ENCODE measurements at places on chromosomes 5 and 9.

- DNase-seq = no peak
Measured at GRCh38 chr5:170497311-170498038, 6.3 kb upstream of the KCNIP1 start.

DNA sequence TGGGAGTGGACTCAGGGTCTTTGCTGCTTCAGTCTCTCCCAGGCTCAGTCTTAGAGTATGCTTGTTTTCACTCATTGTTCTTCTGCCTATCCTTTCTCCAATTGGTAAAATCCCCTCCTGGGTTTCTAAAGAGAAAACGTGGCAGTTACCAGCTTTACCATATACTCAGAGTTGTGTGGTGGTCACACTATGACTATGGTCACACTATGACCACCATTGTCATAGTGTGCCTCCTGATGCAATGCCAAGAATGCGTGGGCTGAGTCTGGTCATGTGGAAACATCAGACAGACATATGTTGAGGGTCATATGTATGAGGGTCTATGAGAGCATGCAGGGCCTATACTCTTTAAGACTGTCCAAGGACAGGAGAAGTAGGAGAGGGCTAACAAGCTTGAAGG, 326.5 kb upstream of the PRR16 start:
- DNase-seq = no peak

DNA sequence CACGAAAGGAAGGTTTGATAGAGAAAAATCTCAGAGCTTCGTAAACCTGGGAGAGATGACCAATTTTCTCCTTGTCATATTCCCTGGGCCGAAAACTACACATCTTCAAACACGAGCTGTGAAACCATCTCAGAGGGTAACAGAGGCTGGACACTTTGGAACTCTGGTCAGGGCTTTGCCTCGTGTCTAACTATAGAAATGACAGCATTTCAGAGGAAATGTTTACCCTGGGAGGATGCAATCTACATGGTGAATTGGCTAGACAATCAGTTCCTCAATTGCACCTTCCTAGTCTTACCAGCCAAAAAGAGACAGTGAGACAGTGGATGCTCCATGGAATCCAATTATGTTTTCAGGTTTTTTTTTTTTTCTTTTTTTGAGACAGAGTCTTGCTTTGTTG, 108.6 kb upstream of the PPP1R2B start:
- DNase-seq = no peak

- DNase-seq = no peak
Measured at GRCh38 chr9:74220327-74220726, 276.8 kb upstream of the RORB start.

DNA sequence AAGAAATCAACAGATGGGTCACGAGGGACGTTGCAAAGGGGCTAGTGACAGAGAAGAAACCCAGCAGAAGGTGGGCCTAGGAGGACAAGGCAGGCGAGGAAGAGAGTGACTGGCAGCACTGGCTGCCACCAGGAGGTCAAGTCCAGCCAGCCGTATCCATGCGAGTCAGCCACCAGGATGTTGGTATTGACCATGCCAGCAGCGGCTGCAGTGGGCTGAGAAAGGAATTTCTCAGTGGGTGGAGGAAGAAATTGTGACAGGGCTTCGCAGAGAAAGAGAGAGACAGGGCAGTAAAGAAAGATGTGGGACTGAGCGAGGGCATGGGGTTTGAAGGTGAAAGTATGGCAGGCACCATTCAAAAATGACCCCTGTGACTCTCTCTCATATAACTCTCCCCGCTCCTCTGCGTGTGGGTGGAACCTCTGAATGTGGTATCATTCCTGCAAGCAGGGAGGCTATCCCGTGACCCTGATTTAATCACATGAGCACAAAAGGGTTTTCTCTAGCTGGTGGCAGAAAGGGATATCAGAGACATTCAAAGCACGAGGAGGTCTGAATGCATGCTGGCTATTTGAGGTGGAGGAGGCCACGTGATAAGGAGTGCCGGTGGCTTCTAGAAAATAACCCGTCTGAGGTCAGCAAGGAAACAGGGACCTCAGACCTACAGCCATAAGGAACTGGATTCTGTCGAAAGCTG, 45.4 kb upstream of the FBXW11 start:
- DNase-seq = no peak

GRCh38 chr5:672329-673160, 20.6 kb downstream of the TPPP start:
- DNase-seq = peak; percentile 88

DNA sequence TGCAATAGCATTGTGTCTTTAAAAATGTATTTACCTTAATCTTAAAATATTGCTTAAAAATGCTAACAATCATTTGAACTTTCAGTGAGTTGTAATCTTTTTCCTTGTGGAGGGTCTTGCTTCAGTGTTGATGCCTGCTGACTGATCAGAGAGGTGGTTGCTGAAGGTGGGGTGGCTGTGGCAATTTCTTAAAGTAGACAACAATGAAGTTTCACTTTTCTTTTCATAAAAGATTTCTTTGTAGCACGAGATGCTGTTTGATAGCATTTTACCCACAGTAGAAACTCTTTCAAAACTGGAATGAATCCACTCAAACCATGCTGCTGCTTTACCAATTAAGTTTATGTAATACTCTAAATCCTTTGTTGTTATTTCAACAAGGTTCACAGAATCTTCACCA, 50.8 kb downstream of the NR3C1 start:
- DNase-seq = peak; percentile 46

DNA sequence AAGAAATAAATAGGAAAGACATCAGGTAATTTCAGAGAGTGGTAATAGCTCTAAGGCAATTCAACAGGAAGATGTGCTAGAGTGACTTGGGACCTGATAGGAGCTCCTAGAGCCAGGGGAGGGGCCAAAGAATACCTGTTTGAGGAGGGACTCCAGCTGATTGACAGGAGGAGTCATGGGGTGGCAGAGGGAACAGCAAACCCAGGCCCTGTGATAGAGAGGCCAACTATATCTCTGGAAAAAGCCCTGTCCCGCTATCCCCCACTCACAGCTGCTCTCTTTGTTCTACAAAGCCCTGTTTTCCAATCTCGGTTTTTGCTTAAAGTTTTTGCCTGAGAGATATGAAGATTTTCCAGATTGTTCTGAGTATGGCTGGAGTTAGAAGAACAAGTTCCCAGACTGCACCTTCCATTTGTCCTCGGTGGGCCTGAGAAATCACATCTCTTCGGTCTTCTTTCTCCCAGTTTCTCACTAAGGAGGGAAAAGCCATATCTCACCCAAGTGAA, 9.0 kb upstream of the NSD1 start:
- DNase-seq = no peak

DNA sequence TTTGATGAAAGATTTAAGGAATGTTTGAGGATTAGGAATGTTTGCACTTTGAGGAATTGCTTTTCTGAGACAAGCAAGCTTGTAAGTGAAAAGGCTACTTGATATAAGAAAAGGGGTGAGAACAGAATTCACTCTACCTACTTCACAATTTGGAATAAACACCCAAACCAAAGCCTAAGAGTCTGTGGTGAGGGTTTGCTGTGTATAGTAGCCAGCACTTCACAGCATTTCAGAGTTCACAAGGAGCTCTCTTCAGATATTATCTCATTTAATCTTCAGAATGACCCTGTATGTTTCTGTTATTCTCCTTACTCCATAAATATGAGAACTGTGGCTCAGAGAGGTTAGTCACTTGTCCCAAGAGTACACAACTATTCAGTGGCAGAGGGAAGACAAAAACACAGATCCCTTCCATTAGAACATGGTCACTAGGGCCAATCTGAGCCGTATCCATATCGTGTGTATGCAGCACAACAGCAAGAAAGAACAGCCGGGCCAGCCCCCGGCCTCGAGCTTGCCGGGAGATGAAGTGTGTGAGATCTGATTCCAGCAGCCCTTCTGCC, 92.4 kb downstream of the FRMD3 start:
- no peak for DNase-seq

GRCh38 chr5:133663397-133664054, 51.2 kb upstream of the FSTL4 start:
- DNase-seq = no peak

DNA sequence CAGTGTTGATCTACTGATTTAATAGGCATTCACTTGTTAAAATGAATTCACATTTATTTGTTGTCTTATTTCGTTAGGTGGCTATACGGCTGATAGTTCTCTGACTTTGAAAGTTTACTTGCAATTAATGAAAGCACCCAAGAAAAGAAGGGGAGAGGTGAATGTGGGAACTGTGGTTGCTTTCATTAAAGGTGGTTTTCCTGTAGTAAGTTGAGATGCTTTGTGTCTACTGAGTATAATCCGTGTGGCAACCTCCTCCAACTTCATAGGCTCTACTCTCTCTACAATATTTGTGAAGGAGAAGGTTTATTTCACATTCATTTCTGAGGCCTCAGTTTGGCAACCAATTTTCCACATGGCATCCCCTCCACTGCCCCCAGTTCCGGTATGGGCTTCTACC, 12.8 kb upstream of the MACIR start:
- peak; percentile 10 for DNase-seq
